NCI-H748 treated with DMSO at 0.1 percent for 48 hours (cell line): ENCODE measurements at places on chromosomes 7 and 10.
A peak's percentile ranks its signal among the peaks of the same experiment; 100 is the strongest.

- no peak for DNase-seq
These were observed 1.0 kb downstream of the UBTD1 start for GRCh38 chr10:97499561-97500296.

GRCh38 chr7:111677848-111678247 lies 115.6 kb upstream of the IMMP2L start:
- DNase-seq, result no peak

GRCh38 chr7:43726466-43726865 lies 2.9 kb downstream of the COA1 start:
- DNase-seq, result no peak

GRCh38 chr10:60732198-60732806 lies 46.0 kb upstream of the CDK1 start:
- DNase-seq, result no peak

GRCh38 chr10:35495521-35496119 lies 109.5 kb upstream of the GJD4 start:
- DNase-seq, result no peak

GRCh38 chr10:1668399-1668798 lies 68.9 kb downstream of the ADARB2 start:
- DNase-seq, result no peak

- DNase-seq, result no peak
These were observed 1.2 kb downstream of the BTRC start for GRCh38 chr10:101355072-101355706.

DNA sequence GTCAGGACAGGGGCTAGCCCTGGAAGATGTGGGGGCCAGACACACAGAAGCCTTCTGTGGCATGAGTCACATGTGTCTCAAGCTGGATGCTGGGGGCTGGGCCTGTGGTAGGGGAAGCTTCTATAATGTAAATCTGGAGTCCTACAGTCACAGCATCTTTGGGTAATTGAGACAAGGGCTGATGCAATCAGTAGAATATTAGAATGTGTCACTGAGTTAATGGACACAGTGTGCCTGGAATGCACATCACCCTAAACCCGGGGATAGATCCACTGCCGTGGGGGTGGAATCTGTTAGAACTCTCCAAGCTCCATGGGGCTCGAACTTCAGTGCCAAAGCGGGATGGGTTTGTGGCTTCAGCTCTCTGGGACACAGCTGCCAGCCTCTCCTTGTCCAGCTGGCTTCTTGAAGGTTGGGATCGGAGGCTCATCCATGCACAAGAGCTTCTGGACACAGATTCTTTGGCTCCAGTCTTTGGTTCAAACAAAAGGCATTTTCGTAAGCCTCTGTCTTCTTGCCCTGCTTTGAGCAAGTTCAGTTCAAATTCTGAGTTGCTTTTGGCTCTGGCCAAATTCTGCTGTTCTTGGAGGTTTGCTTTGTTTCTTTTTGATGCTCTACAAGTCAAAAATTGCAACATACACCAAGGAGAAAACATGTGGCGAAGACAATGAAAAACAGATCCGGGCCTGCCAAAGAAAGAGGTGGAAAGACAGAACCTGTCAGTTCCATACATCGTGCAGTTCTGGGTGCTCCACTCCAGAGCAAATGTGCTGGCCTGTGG lies 194.8 kb upstream of the ZNF32 start:
- DNase-seq, result no peak

- no peak for DNase-seq
These were observed 36.7 kb downstream of the SPAM1 start for GRCh38 chr7:123961771-123962170.

DNA sequence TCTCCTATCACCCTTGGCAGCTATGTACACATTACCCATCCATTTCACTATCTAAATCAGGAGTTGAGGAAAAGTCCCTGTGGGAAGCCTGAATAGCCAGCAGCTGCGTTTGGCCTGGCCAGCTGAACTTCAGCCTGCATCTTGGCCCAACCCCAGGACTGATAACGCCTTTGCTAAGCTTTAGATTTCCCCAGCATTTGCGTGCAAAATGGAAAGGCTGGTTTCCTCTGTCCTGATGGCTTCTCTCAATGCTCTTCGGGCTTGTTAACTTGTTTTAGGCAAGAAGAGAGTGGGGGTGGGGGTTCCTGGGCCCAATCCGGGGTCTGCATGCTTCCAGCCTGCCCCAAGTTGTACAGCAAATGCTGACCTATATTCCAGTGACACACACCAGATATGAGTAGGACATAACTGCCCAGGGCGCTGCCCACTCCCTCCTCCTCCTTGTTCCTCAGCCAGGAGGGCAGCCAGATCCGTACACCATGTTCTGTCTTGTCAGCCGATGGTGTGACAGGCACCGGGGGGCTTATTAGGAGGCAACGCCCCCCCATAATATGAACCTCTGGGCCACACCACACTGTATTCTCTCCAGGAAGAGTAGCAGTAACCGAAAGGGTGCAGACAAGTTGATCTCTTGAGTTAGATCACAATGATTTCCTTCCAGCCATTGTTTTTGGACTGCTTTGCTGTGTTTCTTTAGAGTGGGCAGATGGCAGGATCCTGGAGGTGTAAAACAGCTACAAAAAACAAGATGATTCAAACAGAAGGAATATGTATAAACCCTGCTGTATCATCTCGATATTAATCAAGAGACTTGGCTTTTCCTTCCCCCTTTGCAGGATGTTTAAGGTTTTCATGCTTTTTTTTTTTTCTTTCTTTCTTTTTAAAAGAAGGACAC lies 339.0 kb downstream of the RNLS start:
- DNase-seq, result no peak

DNA sequence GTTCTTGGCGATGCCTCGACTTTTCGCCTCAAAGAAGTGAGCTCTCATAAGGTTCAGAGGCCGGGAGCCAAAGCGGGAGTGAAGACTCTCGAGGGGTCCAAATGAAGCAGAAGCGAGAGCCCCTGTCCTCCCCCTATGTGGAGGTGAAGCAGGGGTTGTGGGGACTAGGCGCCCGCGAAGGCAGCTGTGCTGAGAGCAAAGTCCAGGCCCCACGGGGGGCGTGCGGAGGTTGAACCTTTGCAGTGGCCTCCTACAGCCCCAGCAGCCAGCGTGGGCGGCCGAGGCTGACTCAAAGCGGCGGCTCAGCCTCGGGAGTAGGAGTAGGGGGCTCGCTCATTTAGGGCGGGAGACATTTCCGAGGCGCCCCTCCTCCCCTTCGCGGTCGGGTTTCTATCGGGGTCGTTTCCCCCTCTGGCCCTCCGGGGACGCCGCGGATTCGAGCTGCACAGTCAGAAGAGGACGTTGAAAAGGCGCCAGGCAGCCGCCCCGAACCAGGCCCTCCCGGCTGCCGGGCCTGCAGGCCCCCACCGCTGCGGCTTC lies 553 bp upstream of the ADD3 start:
- DNase-seq, result peak; percentile 4

DNA sequence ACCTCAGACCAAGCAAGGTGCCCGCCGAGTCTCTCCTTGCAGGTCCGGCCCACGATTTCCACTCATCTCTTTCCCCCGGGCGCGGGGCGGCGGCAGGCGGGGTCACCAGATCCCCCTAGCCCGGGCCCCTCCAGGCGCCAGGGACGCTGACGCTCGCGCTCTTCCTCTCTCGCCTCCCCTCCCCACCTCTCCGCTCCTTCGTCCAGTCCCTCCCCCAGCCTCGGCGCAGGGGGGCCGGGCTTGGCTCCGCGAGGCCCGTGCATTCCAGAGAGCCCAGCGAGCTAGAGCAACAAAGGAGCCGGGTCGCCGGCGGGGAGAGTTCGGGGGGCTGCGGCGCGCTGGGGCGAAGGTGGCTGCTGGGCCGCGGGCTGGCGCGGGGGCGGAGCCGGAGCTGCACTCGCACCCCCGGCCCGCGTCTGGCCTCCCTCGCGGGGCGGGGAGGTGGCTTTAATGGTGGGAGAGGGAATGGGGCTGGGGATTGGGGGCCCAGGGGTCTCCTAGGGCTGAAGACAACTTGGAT lies at the start of gene SMO:
Gene SMO (plus strand): TSS at position 262 of the 520 bp plus-strand sequence. CDS start 519 bp downstream, outside the sequence.
- no peak for DNase-seq

DNA sequence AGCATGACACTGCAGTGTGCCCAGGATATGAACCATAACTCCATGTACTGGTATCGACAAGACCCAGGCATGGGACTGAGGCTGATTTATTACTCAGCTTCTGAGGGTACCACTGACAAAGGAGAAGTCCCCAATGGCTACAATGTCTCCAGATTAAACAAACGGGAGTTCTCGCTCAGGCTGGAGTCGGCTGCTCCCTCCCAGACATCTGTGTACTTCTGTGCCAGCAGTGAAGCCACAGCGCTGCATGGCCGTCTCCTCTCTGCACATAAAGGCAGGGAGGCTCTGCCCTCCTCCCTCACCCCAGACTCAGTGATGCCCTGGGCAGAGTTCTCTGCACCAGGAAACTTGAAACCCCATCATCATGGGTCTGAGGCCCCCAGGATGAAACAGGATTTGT lies 70.7 kb upstream of the PRSS58 start:
- DNase-seq, result no peak

- no peak for DNase-seq
These were observed 342.3 kb upstream of the BMPER start for GRCh38 chr7:33562996-33563395.

DNA sequence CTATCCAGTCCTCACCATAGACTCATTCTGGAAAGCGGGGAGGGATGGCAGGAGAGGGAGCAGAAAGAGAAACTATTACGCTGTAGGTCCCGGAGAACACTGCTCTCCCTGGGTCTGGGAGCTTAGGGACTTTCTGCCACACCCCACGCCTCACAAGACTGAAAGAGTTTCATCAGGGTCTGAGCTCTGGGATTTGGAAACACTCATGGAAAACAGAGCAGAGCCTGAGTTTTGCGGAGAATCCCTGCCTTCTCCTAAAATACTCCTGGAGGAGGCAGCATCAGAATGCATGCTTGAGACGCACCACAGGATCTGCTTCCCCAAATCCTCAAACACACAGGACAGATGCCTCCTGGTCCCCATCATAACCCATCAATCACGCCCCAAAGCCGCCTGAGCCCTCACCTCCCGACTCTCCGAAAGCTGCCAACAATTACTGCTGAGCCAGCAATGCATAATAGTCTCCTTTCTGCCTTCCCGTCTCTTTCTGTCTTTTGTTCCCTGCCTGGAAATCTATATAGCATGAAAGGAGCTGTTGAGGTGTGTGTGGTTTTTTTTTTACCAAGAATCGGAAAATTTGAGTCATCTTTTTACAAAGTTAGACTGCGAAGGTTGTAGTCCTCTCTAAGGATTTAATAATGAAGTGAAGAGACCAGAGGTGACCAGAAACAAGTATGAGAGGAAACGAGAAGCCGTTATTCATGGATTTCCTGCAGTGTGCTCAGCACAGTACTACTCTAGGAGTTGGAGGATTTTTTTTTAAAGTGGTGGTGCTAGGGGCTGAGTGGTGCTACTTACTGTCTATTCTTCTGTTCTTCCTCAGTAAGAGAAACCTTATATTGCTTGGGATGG lies 37.7 kb downstream of the ASB13 start:
- no peak for DNase-seq
